ENCODE measurements at places on chromosomes 16 and 17.

DNA sequence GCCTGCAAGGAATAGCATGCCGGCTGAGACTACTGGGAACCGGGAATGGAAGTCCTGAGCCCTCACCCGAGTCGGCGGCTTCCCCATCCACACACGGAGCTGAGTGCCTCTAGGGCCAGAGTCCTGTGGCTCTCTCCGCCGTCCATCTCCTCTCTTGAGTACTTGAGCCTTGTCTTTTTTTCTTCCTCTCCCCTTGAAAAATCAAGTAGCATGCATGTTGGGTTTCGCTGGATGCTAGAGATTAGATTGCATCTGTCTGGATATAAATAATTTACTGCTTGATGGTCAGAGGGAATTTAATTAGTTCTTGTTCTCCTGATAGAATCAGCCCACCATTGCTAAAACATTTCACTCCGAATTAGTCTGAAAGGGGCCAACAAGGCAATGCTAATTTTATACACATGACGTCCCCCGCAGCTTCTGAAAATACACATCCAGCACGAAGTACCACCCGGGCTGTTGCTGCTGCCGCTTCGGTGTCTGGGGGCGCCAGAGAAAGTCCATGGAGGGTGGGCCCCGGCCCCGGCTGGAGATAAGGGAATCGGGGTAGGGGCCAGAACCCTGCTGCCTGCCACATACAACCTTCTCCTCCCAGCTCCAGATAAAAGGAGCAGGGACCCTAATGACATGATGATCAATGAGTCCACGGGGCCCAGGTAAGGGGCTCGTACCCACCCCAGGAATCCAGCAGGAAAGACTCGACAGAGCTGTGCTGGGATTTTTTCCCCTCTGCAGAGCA, 48.5 kb downstream of the RBFOX3 start:
- no peak for DNase-seq

DNA sequence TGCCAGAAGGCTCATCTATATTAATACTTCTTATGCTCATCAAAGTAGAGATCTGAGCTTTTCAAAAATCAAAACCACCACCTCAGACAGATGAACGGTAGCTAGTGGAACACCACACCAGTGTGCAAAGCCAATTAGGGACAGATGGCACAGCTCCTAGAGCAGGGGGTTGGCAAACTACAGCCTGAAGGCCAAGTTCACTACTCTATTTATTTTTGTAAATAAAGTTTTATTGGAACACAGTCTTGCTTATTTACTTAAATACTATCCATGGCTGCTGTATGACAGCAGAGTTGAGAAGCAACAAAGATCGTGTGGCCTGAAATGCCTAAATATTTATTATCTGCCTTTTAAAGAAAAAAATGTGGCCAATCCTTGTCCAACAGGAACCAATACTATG, 56.8 kb downstream of the AMFR start:
- no peak for DNase-seq

DNA sequence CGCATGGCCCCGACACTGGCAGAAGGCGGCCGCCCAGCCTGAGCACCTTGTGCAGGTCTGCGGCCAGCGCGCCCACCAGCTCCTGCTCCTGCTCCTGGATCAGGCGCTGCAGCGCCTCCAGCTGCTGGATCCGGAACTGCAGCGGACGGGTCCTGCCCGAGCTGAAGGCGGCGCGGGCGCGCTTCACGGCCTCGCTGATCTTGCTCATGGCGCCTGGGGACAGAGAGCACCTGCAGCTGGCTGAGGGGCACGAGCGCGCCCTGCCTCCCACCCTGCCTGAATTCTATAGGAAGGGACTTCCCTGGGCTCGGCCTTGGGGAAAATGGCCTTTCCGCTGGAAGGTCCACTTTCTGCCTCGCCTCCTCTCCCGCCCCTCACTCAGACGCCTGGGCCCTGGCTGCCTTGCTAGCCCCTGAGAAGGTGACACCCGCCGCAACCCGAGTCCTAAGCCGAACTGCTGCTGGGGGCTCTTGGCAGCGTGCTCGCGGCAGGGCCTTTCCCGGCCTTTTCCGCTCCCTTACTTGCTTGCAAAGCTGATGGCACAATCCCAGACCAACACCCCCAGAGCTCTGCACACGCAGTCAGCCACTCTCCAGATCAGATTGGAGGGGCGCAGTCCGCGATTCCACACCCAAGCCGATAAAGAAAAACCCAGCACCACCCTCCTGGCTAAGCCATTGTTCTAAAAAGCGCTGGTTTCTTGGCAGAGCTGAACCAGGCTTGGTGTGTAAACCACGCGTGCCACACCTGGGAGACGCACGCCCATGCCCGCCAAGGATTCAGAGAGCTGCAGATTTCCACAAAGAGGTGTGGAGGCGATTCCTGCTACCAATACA, 3.0 kb downstream of the ALDH3A1 start:
- DNase-seq, result peak; percentile 93

DNA sequence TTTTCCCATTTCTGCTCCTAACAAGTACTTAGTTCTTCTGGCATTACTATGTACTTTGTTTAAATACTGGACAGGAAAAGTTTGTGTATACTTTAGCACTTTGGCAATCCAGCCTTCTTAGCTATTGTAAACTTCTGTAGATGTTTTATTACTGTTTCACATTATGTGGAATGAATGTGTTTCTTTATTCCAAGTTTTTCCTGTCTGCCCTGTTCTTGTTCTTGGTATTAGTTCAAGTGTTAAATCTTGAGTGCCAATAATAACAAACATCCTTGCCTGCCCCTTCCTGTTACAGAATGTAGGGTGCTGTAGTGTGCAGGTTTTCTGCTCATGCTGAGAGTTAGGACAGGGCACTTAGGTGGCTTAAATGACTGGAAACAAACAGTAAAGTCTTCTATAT, 7.3 kb upstream of the CAPNS2 start:
- DNase-seq, result no peak

DNA sequence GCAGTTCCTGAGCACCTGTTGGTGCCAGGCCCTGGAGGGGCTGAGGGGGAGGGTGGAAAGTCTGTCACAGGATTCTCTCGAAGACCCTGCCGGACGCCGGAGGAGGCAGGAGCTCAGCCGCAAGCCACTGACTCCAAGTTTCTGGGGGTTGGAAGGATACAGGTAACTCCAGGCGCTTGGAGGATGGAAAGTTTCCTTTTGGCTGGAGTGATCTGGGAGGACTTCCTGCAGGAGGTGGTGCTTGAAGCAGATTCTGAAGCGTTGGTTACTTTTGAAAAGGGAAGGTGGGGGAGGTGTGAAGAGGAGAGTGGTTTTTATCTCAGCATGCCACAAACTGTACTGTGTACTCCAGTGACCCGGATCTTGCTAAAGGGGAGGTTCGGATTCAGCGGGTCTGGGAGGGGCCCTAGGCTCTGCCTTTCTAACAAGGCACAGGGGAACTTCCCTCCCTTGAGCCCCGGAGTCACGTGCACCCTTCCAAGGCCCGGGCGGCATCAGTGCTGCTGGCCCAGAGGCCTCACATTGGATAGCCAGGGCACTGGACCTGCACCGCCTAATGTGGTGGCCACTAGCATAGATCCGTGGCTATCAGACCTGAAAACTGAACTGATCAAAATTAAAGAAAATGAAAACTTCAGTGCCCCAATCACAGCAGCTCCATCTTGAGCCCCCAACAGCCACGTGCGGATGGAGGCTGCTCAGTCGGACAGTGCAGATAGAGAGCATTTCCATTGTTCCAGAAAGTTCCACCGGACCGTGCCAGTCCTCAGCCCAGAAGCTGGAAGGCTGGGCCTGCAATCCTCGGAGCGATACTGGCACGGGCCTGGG, 42.2 kb upstream of the GSE1 start:
- no peak for DNase-seq

DNA sequence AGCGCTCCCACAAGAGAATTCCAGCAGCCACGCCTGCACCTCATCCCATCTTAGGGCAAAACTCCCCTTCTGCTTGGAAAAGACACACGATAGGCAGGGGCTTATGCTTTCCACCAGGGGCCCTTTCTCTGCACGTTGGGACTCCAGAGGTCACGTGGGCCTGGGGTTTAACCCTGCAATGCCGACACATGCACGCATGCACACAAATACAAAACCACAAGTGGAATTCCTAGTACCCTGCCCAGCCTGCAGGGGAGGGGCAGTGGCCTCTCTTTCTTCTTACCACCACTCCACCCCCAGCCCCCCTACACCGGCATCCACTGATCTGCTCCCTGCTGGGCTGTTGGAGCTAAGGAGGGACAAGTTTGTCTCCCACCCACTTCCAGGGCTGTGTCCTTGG, 16.8 kb upstream of the CCDC182 start:
- no peak for DNase-seq

- DNase-seq, result no peak
These were observed 204.8 kb downstream of the FTO start for GRCh38 chr16:53908731-53909130.

- DNase-seq, result no peak
These were observed 92.8 kb upstream of the TNRC6C start for GRCh38 chr17:77865716-77866115.

DNA sequence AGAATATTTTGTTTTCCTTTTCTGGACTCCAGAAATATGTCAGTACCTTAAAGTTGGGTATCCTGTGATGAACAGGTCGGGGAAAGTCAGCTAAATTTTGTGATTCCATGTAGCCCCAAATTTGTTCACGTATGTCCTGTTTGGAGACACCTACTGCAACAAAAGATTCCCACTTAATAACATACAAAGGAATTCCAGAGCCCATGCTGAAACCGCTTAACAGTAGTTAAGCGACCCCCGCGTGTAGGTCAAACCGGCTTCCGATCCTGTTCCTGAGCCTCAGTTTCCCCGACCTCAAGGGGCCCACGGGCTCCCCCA, 477 bp downstream of the MTHFSD start:
- peak; percentile 34 for DNase-seq

- DNase-seq, result peak; percentile 85
These were observed 61.9 kb upstream of the CIBAR2 start for GRCh38 chr16:85173981-85174751.

GRCh38 chr16:27853651-27854050, 209.9 kb downstream of the GSG1L start:
- no peak for DNase-seq

DNA sequence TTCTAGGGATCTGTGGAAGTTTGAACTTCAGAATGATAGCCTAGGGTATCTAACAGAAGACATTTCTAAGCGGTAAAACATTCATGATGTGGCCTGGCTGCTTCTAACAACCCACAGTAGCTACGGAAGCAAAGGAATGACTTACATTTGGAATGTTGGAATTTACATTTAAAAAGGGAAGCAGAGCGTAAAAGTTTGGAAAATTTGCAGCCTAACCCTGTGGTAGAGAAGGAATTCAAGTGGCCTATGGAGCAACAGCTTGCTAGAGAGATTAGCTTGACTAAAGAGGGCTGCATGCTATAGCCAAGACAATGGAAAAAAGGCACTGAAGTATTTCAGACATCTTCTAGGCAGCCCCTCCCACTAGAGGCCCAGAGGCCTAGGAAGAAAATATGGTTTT, 50.1 kb downstream of the HNF1B start:
- DNase-seq, result no peak

DNA sequence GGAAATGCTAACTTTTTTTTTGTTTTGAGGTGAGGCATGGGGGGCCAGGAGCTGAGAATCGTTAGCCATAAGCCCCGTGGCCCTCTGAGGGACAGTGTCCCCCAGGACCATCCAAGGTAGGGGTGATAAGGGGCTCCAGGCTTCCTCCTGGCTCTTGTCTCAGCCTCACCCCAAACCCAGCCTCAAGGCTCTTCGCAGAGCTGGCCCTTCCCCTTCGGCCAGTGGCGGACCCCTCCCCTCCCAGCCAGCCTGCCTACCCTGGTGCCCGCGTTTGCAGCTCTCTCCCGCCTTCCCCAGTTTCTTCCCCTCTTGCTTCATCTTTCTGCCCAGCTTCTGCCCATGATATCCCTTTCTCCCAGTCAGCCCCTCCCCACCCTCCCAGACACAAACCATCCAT, 22.7 kb upstream of the ATP2A3 start:
- no peak for DNase-seq

GRCh38 chr17:73870473-73870872, 226.2 kb upstream of the SDK2 start:
- no peak for DNase-seq

- no peak for DNase-seq
These were observed 79.8 kb downstream of the CMIP start for GRCh38 chr16:81524382-81524781.

DNA sequence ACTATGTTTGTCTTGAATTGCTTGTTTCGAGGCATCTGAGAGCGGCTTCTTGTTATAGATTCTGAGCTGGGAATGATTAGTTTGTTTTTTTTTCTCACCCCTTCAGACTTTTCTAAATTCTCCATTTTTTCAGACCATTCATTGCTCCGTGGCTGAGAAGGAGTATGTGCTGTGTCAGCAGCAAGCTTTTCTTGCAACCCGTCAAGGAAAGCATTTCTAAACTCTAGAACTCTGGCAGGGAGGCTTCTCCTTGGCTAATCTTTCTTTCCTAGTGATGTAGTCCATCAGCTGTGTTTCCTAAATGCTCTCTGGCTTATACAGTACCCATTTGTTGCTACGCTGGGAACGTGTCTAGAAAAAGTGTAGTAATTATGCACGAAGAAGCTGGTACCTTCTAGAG, 133.5 kb downstream of the FTO start:
- DNase-seq, result no peak

- DNase-seq, result no peak
These were observed 63.5 kb downstream of the SLC39A11 start for GRCh38 chr17:73029021-73029420.

DNA sequence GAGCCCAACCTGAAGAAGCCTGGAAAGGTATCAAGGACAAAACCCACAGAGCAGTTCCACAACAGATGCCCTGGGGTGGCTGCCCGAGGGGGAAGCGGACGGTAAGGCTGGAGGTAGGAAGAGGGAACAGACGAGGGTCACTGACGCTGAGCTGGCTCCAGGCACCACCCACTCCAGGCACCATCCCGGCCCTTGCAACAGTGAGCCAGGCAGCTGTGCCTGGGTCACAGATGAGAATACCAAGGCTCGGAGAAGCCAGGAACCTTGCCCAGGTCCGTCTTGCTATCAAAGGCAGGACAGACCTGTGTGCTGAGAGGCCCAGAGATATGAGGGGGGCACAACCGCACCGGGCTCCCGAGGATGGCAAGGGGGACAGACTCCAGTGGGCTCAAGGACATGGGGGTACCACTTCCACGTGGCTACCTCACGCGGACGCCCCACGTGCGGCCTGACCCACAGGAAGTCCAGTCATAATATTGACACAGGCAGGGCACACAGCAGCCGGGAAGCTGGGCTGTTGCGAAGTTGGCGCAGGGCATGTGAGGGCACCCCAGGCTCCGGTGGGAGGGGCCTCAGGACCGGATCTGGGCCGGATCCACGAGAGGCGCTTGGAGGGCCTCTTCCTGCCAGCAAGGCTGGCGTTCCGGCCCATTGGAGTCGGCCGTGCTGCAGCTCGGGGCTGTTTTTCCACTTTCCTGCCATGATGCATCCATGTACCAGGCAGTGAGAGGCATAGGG, 29.9 kb downstream of the PEMT start:
- no peak for DNase-seq

DNA sequence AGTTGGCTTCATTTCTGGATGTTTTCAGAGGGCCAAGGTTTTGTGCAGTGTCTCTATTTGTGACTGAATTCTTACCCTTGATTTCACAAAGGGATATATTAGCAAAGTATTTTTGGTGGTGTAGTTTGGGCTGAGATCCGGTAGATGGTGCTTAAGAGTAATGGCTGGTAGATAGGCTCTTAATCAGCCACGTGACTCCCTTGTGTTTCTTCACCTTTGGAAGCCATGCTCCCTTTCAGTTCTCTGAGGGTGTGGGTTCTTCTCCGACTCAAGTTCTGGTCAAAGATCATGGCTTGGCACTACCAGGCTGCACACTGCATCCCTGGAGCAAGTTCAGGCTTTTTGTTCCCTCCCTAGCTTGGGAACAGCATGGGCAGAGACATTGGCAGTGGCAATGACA, 887.3 kb downstream of the CDH8 start:
- peak; percentile 38 for DNase-seq

Data from mesendoderm (in vitro differentiated cells).